ENCODE measurements at places on chromosomes 1 and 21.
A peak's percentile ranks its signal among the peaks of the same experiment; 100 is the strongest.

- no peak for DNase-seq
These were observed 114.4 kb downstream of the CNIH3 start for GRCh38 chr1:224730540-224730939.

DNA sequence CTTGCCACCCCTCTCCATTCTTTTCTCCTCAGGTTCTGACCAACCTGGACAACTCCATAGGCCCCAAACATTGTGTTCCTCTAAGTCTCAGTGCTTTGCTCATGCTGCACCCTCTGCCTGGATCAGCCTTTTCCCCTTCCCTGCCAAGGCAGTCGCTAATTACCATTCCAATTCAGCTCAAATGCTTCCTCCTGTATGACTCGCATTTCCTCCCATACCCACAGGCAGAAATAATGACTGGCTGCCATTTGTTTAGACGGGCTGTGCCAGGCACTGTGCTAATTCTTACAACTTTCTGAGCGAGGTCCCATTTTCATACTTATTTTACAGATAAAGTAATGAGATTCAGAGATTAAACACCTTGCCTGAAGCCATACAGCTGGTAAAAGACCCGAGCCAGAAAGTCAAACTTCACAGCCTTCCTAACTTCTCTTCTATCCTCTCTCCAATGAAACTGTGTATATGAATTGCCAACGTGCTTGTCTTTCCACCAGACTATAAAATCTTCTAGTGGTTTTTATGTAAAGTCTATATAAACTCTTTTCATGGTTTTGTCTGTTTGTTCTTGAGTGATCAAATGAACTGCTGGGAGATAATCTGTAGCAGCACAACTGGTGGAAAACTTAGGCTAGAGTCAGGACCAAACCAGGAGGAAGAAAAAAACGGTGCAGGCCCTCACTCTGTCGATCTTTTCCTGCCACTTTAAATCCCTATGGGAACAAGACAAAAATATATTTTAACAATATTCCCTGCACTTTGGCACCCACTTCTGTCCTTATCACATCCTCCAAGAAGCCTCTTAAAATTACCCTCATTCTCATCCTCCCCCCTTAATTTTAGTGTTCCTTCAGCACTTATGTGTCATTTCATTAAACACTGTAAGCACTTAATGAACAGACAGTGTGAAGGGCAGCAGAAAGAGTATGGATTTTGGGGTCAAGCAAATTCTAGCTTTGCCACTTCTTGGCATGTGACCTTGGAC lies 33.7 kb downstream of the RAB3B start:
- DNase-seq = no peak

GRCh38 chr1:76408303-76408702 lies 333.8 kb downstream of the ST6GALNAC3 start:
- DNase-seq = no peak

DNA sequence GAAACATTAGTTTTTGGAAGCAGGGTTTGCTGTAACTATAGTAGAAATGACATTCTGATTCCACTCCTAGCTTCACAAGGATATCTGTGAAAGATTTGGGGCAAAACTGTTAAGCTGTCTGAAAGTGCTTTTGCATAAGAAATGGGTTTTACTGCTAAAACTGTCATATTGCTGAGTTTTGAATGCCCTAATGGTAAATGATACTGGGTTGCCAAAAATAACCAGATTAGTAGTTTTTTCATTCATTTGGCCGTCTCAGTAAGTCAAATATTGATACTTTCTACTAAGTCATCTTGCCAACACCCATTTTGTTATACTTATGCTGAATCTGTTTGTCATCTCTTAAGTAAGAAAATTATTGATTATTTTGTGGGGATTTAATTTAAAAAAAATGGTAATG lies 399 bp upstream of the PTPRC start:
- no peak for DNase-seq

DNA sequence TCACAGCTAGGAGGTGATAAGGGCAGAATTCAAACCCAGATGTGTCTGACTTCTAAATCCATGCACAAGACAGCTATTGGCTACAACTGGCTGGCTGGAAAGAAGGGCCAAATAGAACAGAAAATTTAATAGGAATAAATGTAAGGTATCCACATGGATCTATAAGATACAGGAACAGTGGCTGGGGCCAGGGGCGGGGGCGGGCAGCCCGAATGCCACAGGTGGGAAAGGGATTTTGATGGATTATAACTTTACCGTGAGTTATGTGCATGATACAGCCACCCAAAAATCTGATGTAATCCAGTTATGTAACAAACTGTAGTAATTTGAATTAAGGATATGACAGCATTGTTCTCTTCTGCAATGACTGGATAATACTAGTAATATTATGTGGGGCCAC lies 87.0 kb upstream of the COA6 start:
- no peak for DNase-seq

GRCh38 chr1:194042736-194043135 lies 856.3 kb upstream of the B3GALT2 start:
- no peak for DNase-seq

- DNase-seq = no peak
These were observed 190.8 kb downstream of the MATN1 start for GRCh38 chr1:30532621-30533020.

DNA sequence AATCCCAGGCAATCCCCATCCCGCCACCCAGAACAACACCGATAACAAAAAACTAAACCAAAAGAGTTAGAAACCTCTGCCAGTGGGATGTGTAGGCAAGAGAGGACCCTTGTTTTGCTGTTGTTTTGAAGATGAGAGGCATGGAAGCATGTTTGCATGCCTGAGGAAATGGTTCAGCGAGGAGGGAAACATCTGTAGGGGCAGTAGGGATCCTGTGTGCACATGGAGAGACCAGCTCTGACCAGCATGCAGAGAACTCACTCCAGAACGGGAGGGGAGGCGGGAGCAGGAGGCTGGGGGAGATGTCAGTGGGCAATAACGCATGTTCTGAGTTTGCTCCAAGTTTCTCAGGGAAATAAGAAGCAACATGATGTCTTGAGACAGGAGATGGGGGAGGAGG lies 5.3 kb downstream of the CLDN14 start:
- no peak for DNase-seq

DNA sequence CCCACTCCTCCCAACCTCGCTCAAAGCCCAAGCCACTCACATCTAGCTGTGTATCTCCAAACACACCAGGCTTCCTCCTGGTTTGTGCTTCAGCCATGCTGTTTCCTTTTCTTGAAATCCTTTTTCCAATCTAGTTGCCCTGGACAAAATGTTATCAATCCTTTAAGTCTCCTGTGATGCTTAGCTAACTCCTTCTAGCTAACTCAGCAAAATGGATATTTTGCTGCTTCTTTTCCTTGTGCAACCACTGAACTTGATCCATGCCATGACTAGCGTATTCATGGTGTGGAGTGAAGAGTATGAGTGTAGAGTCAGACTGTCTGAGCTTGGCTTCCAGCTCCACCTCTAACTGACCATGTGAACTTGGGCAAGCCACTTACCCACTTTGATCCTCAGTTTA lies 33.9 kb upstream of the FAM78B start:
- DNase-seq = no peak

GRCh38 chr1:27527890-27528817 lies 38.2 kb upstream of the WASF2 start:
- DNase-seq = peak; percentile 84

- peak; percentile 67 for DNase-seq
These were observed 103.7 kb downstream of the NCAM2 start for GRCh38 chr21:21101911-21102310.

DNA sequence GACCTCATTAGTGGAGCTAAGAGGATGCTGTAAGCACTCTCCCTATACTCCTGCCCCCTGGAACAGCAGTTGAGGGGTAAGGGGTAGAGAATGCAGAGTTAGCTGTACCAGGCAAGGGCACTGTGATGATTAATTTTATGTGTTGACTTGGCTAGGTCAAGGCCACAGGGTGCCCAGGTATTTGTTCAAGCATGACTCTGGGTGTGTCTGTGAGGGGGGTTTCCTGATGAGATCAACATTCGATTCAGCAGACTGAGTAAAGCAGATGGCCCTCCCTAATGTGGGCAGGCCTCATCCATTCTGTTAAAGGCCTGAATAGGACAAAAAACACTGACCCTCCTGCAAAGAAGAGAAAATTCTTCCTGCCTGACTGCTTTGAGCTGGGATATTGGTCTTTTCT lies 110.8 kb downstream of the KCND3 start:
- no peak for DNase-seq

GRCh38 chr1:107016376-107016978 lies 40.0 kb upstream of the PRMT6 start:
- DNase-seq = peak; percentile 4

DNA sequence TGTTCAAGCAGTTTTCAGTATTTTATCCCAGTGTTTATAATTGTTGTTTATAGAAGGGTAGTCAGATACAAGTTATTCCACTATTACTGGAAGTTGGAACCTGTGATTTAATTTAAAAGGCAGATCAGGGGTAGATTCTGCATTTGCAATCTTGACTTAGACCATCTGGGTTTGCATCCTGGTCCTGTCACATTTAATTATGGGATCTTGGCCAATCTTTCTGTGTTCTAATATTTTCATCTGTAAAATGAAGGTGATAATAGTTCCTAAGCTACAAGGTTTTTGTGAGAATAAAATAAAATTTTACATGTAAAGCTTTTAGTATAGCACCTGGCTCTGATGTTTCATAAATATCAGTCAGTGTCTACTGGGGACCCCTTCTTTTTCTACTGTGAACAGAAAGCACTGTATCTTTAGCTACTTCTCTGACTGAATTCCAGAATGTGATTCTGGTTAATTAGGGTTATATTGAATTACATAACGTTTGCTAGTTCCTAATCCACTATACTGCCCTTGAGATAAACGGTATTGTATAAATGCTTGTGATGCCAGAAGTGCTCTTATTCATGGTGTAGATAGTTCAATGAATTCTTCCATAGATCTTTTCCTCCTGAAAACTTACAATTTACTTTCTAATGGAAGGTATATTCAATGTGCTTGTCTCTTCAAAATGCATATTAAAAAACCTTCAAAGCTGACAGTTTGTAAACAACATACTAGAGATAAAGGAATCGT lies 131.0 kb downstream of the KCNK1 start:
- no peak for DNase-seq

DNA sequence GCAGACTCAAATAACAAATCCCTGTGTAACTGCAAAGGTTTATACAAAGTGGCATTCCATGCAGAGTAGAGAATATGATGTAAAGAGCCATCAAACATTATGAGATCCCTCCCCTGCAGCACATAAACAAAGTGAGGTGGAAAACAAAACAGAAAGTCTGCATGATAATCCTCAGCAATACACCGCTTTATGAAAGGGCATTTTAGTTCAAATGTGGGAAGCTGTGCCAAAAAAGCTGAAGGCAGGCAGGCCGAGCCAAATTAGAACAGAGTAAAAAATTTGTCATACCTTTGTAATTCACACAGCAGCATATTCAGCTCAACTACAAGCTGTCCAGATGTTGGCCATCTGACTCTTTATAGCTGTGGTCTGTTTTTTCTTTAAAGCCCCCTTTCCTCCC lies 113.5 kb downstream of the LHX9 start:
- DNase-seq = no peak

DNA sequence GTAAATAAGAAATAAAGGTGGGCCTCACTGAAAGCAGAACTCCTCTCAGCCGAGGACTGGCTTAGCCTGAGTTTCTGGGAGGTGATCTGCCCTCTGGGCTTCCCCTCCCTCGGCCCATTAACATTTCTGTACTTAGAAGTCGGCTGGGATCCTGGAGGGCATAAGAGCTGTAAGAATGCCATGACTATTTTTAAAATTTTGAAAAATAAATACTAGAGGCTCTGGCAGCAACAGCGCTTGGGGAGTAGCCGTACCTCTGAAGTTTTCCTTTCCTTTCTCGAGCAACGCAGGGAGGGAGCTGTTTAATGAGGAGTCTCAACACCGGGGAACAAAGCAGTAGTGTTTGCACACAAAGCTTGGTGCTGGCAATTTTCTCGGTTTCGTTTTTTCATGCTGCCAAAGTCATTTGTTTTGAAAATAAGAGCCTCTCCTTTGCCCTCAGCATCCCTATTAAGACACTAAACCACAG lies 498.7 kb downstream of the SMYD3 start:
- DNase-seq = no peak

- no peak for DNase-seq
These were observed 348.7 kb downstream of the OMA1 start for GRCh38 chr1:58197811-58198210.

DNA sequence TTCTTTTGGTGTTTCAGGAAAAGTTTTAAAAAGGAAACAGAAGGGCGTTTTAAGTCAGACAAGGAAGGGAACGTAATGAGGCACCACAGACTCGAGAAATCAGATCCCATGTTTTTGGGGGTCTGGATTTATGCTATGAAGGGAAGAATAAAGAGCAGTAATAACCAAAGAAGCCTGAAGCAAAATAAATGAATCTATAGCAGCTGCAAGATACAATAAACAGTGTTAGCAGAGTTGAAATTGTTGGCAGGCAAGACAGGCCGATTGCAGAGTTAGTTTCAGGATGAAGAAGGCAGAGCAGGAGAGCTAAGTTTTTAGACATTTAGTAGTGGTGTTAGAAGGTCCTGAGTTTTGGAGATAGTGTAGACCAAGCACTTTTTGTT lies 425 bp downstream of the DDR2 start:
- no peak for DNase-seq

- no peak for DNase-seq
These were observed 17.9 kb downstream of the ATP5PO start for GRCh38 chr21:33897739-33898138.

DNA sequence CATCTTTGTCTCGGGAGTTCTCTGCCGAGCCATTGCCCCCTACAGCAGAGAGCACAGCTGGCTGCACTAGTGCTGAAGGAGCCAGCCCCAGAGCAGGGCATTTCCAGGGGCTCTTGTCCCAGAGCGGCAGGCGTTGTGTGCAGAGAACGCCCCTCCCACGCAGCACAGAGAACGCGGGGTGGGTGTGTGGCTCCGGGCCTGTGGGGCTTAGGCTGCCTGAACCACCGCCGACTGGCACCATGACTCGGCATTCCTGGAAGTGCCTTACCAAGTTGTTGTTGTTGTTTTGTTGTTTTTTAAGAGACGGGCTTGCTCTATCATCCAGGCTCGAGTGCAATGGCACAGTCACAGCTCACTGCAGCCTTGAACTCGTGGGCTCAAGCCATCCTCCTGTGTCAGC lies 15.8 kb upstream of the DIP2A start:
- no peak for DNase-seq

- DNase-seq = no peak
These were observed 81.2 kb upstream of the EFHD2 start for GRCh38 chr1:15328351-15329103.

- no peak for DNase-seq
These were observed 155.2 kb downstream of the NR5A2 start for GRCh38 chr1:200182701-200183100.

DNA sequence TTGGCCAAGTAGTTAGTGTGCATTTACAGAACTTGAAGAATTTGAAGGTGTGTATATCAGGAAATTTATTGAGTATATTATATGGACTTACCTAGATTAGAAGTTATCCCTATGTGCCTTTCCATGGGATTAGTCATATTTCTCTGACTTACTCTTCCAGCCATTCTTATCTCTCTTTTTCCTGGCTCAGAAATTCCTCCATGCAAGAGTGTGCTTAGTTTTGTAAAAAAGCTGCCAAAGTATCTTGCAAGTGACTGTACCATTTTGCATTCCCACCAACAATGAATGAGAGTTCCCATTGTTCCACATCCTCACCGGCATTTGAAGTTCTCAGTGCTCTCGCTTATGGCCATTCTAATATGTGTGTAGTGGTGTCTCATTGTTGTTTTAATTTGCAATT lies 82.2 kb upstream of the GUCA2B start:
- no peak for DNase-seq

Measured in NAMALWA (cell line).